Effector memory CD4-positive, alpha-beta T cell (primary cell): ENCODE measurements at places on chromosomes 16 and 17.

- no peak for DNase-seq
These were observed 3.1 kb downstream of the TMEM92 start for GRCh38 chr17:50277357-50277754.

- DNase-seq, result no peak
These were observed 47.1 kb downstream of the VMP1 start for GRCh38 chr17:59754552-59754951.

DNA sequence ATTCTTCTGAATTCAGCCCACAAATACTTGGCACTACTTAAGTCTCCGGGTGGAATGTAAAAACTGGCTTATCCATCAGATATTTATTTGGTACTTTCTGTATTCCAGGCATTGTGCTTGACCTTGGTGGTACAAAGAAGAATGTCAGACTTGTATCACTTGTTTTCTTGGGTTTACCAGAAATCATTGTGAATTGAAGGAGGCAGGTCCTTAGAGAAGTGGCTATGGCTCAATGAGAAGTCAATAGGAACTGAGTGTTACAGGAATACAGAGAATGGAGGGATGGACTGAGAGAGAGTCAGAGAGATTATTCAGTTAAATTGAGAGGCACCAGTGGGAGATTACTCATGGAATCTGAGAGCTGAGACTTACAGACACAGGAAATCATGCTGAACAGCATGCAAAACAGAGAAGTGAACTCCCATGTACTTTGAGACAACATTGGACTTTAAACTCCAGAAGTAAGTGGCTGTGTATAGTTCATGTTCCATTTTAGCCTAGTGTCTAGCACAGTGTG lies 704.1 kb downstream of the CDH11 start:
- DNase-seq, result no peak

DNA sequence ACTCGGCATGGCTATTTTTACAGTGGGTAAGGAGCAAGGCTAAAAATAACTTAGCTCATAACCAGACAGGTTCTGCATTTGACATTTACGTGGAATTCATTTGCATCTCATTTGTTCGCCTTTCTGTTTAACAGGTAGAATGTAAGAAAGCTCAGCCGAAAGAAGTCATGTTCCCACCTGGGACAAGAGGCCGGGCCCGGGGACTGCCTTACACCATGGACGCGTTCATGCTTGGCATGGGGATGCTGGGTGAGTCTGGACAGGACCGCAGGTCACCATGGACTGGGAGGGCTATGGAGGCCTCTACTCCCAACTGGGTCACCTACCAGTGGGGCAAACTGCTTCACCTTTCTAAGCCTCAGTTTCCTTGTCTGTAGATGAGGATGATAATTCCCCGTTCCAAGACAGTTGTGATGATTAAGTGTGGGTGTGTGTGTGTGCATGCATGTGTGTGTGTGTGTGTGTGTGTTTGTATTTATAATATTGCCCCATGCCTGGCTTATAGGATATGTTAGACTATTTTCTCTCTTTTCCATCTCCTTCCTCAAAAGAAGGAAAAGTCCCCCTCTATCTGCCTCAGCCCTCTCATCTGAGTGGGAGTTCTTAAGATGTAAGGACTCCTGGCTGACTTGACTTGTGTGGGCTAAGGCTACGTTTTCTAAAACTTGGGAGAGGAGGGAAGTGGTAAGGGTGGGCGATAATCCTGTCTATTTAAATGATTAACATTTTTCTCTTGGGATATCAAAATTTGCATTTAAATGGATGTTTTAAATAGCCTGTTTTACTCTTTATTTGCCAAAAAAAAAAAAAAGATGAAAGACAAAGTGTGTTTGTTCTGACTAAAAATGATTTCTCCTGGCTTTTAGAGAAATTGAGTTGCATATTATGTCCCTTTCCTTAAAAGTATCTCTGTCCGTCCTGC lies 129.0 kb downstream of the CCDC182 start:
- no peak for DNase-seq
